ENCODE measurements at places on chromosomes 6 and 20. TPM values are rescaled to one million over a fixed set of nuclear protein-coding genes. Genes with fewer than 3 reads are reported as not detected.

GRCh38 chr6:157634546-157634945 is 188.5 kb upstream of the SNX9 start:
- DNase-seq = no peak

DNA sequence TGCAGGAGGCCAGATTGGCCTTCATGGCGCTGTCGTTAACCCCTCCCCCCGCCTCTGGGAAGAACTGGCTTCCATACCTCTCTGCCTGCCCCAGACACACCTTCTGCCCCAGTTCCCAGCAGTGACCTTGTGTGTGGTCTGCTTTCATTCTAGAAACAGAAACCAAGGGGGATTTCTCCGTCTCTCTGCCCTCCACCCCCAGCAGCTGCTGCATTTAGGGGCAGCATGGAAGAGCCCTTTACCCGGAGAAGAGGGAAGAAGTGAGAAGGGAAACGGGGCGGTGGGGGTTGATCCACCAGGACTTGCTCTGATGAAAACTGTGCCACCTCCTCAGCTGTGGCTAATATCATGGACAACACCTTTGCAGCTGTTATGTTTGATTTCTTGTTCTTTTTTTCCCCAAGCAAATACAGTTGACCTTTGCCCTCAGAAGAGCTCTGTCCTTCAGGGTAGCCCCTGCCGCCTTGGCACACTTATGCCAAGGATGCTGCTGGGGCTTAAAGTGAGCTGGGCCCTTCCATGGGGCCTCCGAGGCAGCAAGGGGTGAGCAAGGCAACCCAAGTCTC is 6.1 kb downstream of the GLP1R start:
- DNase-seq = no peak

DNA sequence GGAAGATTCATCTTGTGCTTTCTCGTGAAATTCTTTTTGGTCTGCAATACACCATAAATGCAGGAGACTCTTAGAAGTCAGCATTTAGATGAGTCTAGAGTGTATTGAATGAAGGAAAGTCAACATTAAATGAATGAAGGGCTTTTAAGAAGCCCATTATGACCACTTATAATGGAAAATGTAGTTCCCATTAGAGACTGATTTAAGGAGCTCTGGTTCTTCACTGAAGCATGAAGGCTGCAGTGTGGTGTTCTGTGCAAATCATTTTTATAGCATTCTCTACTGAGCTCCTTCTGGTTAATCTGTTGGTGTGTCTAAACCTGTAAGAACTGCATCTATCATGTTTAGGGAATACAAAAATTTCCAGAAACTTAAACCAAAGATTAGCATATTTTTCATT is 19.7 kb downstream of the NCOA7 start:
- DNase-seq = no peak

GRCh38 chr20:46820682-46821081 is 74.0 kb upstream of the EYA2 start:
- no peak for DNase-seq

GRCh38 chr20:37426106-37426505 is 80.2 kb downstream of the SRC start:
- no peak for DNase-seq

DNA sequence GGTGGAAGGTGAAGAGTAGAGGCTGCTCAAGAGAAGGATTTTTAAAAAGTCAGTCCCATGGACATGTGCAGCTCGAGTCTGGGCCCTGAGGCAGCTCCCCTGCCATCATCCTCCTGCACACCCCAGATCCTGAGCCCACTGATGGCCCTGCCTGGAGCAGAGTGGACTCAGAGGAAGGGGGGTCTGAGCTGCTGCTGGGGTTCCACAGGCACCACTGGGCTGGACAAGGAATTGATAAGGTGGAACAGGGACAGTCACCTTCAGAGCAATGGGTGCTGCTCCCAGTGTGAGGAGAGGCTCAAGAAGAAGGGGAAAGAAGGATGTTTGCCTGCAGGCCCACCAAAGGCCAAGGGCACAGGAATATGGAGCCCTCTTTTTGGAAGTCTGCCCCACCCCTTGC is 6.2 kb downstream of the ULBP2 start:
- DNase-seq = no peak

- DNase-seq = no peak
Observed at GRCh38 chr20:36298061-36298460, 8.1 kb upstream of the DLGAP4 start.

DNA sequence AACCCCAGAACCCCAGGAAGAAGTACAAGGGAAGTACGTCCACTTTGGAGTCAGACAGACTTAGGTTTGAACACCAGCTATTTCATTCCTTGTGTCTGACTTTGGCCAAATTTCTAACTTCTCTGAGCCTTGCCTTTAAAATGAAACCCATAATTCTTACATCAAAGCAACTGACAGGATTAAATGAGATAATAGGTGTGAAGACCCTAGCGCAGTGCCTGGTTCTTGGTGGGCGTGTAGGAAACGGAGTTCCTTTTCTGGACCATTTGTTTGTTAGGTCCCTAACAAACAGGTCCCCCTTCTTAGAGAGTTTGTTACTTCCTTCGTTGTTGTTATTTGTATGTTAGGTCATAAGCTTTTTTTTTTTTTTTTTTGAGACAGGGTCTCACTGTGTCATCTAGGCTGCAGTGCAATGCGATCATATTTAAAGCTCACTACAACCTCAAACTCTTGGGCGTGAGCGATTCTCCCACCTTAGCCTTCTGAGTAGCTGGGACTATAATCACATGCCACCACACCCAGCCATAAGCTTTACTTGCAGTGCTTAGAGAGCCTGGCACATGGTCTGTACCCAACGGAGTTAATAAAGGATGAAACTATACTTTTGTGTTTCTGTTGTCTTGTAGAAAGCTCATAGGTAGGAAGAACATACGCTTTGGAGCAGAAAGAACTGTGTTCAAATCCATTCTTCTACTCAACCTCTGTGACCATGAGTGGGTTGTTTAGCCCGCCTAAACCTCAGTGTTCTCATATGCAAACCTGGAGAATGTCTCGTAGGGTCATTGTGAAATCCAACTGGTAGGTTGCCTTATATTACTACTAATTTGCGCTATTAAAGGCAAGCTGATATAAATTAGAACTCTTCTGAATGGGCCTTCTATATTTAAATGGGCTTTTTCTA is 21.8 kb upstream of the MROH8 start:
- no peak for DNase-seq

DNA sequence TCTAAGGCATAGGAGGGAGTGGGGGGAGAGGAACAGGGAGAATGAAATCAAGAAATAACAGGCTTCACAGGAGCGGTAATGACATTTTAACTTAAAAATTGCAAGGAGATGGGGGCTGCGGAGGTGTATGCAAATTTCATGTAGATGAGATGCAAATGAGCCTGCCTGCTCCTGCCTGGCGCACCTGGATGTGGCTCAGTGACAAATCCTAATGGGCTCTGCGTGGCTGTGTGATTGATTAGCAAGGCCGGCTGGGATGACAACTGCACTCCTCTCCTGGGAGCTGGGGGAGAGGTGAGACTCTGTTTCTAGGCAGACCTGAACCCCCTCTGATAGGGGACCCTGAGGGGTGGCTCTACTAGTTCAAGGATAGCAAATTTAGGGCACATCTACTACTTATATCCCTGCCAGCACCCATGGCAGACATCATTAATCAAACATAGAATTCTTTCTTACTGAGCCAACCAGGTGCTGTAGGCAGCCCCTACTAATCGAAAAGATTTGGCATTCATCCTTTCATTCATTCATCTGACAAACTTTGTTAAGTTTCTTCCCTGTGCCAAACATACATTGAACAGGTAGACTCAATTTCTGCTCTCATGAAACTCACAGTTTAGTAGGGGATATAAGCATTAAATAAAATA is 38.4 kb upstream of the TGM2 start:
- DNase-seq = no peak

The RSPO3 gene
- 5.9 TPM for total RNA-seq

The RBPJL gene
- total RNA-seq = not detected

The CLPSL2 gene
- not detected for total RNA-seq

The SMOC2 gene
- 67.2 TPM for total RNA-seq

The GGTLC1 gene
- not detected for total RNA-seq

The ELMO2 gene
- total RNA-seq = 63.3 TPM

The CD93 gene
- total RNA-seq = 36.5 TPM

The RGS19 gene
- total RNA-seq = 16.4 TPM

The GPR63 gene
- 0.16 TPM for total RNA-seq

Data from breast epithelium (tissue), 4 donors.